ENCODE measurements at places on chromosomes 6 and 20. TPM values are rescaled to one million over a fixed set of nuclear protein-coding genes. Genes with fewer than 3 reads are reported as not detected.

DPPA5 gene
- polyA plus RNA-seq, result not detected

- no peak for DNase-seq
Observed at GRCh38 chr6:110581679-110582078, 105.3 kb upstream of the SLC22A16 start.

- DNase-seq, result no peak
Observed at GRCh38 chr6:111791415-111791814, 81.8 kb downstream of the FYN start.

SGK2 gene
- polyA plus RNA-seq, result 10.8 TPM

DNA sequence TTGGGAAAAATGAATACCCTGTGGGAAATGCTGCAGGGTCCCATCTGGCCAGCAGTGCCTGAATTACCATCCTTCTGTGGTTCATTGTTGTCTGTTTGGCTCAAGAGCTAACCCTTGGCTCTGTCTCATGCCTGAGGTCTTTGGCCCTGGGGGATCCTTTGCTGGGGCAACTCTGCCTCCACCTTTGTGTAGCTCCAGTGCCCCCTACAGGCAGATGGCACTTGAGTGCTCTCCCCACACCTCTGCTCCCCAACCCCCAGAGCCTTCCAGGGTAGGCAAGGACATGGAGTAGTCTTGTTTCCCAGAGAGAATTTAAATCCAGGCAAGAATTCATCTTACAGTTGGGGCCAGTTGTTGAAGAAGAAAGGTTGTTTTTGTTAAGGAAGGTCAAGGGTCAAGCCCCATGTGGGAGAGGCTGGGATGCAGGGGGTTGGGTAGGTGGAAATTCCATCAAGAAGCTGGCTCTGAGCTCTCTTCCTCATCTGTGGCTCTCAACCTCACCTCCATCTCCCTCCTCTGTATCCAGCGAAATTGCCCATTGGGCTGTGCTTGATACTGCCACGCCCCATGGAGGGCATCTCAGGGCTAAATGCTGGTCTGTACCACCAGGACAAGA lies 44.2 kb downstream of the ZNF831 start:
- peak; percentile 61 for DNase-seq

CLVS2 gene
- polyA plus RNA-seq, result 0.78 TPM

DNA sequence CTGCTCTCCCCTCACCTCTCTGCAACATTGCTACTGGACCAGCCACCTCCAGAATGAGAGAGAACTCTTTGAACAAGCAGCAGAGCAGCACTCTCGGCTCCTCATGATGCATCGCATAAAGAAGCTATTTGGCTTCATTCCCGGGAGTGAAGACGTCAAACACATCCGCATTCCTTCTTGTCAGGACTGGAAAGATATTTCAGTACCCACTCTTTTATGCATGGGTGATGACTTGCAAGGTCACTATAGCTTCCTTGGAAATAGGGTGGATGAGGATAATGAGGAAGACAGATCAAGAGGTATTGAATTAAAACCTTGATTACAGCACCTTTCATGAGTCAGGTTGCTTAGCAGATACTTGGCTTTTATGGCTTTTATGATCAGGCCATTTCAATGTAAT lies 4.3 kb downstream of the CALHM4 start:
- no peak for DNase-seq

GRCh38 chr6:43776115-43776798 lies 6.2 kb downstream of the VEGFA start:
- no peak for DNase-seq

DNA sequence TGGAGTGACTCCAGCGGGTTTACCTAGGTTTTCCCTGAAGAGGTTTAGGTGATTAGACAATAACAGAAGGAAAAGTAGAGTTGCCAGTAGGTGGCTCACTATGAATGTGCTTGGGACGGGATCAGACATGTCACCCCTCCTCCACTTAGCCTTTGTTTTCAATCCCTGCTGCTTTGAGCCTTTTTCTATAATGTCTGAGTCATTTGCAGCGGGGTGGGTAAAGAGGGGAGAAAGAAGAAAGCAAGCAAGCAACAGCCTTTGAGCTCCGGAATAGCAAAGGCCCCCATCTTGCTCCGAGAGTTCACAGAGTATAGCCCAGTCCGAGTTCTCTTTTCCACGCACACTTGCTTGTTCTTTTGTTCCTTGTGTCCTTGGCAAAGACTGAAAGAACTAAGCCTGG lies 129.1 kb downstream of the PACRG start:
- no peak for DNase-seq

- DNase-seq, result no peak
Observed at GRCh38 chr6:88612631-88613030, 350.8 kb downstream of the RNGTT start.

DNA sequence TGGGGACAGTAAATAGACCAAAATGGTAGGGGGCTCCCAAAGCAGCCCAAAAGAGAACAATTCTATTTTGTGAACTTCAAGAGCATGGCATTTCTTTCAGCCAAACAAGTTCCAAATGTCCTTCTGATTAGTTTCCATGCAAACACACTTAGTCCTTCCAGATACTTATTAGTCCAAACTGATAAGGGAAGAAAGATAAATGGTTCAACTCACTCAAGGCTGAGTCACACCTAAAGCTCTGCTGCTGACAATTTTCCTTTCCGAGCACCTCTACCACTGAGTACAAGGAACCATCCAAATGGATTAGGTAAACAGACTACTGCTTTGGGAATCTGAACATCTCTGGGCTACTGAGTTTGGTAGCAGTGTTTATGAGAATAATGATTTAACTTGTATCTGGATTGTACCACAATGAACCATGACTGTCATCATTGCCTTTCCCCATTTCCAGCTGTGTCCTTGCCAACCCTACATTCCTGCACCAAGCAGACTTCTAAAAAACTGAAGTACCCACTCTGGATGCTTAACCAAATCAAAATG lies 71.2 kb downstream of the TNFRSF21 start:
- no peak for DNase-seq

GRCh38 chr20:36677422-36677771 lies 31.4 kb upstream of the SLA2 start:
- DNase-seq, result no peak

DNA sequence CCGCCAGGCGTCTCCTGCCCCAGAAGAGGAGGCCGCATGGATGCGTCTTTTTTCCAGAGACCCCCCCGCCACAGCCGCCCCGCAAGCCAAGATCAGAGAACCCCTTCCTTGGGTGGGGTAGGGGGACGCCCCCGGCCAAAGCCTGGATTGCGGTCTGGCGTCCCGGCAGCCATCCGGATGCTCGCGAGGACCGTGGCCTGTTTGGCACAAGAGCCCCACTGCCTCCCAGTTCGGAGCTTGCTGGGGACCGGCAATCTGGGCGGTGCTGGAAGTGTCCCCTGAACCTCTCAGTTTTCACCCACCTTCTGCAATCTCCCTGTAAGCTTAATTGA lies 924 bp downstream of the FAM162B start:
- peak; percentile 68 for DNase-seq

DNA sequence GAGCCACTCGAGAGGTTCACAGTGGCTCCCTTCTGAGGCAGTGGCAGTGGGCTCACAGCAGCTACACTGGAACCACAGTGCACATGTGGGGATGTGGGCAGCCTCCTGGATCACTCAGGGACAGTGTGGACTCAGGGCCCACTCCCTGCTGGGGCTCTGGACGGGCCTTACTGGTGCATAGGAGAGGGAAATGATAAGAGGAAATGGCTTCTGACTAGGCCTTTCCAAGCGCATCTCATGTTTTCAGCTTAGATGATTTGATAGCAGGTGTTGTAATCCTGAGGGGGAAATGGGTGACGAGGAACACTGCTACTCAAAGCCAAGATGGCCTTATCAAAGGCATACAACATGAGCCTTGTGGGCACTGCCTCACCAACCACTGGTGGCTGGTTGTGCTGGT lies 44.0 kb downstream of the PANK2 start:
- no peak for DNase-seq

GRCh38 chr6:34341481-34341971 lies 50.9 kb downstream of the NUDT3 start:
- DNase-seq, result no peak

DNA sequence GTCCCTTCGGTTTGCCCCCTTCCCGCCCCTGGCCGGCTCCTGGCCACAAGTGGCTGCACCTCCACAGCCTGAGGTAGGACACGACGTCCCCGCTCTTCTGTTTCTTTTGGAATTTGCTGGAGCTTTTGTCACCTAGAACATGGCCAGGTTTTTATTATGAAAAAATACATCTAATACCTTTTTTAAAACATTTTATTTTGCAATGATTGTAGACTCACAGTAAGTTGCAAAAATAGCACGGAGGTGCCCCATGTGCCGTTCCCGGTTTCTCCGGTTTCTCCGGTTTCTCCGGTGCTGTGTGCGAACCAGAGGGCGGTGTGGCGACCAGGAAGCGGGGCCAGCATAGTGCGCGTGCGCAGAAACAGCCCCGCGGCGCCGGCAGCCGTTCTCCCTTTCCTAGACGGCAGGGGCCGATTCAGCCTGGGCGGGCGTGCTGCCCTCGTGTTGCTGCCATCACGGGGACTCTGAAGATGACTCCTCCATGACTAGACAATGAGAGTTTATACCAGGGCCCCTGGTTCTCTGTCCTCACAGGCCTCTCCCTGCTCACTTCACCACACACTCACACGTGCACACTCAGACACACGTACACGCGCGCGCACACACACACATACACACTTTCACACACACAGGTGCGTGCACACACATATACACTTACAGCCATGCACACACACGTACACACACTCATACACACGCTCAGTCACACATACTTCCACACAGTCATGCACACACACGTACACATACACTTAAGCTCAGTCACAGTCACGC lies 102.1 kb downstream of the TMEM242 start:
- peak; percentile 97 for DNase-seq
